Activated CD8-positive, alpha-beta memory T cell treated with anti-CD3 and anti-CD28 coated beads for 4 hours (primary cell): ENCODE measurements at places on chromosomes 5 and 9.

GRCh38 chr5:94316916-94317838, 301.2 kb downstream of the KIAA0825 start:
- DNase-seq, result no peak

DNA sequence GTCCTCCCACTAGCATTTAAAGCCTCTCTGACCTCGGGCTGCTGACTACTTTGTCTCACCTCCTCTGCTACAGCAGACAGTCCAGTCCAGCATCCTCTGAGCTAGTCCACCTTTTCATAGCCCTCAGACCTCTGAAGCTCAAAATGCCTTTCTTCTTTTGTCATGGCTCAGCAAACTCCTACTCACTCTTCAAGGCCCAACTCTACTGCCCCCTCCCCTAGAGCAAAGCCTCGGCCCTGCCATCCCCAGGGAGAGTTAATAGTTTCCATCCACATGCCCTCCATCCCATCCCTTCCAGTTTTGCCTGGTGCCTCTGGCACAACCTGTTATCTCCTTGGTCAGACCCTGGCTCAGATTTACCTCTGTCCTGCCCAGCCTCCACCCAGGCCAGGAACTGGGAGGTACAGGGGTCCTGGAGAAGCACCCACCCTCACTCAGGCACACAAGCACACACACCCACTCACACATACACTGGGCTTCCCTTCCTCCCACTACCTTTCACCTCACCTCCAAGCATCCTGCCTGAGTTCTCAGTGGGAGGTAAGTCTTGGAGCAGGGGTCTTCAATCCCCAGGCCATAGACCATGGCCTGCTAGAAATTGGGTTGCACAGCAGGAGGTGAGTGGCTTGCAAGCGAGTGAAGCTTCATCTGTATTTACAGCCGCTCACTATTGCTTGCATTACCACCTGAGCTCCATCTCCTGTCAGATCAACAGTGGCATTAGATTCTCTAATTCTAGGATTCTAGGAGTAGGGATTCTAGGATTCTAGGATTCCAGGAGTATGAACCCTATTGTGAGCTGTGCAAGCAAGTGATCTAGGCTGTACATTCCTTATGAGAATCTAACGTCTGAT, 18.1 kb downstream of the PDLIM4 start:
- no peak for DNase-seq

DNA sequence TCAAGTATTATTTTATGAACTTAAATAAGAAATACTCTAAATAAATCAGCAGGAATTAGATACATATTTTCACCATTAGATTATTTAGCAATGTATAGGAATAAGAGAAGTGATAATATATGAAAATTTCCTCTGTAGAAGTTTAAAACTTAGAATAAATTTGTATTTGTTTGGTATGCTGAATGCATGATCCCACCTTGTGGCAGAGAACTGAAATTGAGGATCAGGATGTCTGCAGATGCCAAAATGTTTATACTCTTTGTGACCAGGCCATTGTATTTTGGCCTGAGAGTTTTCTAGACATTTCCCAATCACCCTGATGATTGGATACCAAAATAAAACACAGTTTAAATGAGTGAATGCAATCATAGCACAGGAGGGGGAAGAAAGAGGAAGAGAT, 6.3 kb downstream of the TYRP1 start:
- DNase-seq, result no peak

DNA sequence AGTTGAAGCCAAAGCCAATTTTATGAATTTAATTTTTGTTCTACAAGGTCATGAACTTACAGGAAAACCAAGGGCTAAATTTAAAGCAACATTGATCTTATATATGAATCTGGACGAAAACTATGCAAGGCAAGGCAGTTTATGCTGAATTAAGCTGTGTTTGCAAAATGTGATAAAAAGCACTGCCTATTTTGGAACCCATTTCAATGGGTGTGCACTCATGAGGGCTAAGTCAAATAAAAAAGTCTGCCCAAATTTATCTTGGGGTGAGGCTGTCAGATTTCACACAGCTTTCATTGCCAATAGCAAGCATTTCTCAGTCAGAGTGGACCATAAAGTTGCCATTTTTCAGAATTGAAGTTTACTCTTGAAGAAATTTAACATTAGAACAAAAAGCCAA, 199.9 kb downstream of the LURAP1L start:
- DNase-seq, result no peak

DNA sequence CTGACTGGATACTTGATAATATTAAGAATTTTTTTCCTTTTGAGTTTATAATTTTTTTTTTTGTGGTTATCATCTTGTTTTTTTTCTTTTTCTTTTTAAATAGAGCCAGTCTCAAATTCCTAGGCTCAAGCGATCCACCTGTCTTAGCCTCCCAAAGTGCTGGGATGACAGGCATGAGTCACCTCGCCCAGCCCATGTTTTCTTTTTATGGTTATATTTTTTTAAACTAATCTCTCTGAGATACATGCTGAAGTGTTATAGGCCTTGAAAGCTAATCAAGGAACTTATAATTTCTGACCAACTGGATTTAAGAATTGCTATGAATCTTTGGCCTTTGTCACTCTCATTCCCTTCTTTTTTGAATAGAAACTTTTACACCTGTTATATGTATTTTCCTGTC, 6.8 kb upstream of the AMACR start:
- DNase-seq, result no peak

DNA sequence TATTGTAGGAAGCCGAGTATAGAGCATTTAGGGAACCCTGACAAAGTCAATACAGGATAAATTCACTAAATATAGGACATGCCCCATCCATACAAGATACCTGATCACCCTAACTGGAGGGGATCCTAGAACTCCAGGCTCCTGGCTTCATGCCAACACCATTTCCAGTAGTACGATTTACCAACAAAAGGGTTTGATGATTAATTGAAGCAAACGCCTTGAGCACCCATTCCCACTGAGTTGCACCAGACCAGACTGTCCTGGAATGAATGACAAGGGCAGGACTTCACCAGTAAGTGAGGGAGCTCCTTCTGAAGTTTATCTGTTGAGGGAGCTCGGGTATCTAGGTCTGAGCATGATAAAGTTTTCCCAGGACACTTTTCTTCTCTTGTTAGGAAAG, 327.2 kb upstream of the MSX2 start:
- no peak for DNase-seq

DNA sequence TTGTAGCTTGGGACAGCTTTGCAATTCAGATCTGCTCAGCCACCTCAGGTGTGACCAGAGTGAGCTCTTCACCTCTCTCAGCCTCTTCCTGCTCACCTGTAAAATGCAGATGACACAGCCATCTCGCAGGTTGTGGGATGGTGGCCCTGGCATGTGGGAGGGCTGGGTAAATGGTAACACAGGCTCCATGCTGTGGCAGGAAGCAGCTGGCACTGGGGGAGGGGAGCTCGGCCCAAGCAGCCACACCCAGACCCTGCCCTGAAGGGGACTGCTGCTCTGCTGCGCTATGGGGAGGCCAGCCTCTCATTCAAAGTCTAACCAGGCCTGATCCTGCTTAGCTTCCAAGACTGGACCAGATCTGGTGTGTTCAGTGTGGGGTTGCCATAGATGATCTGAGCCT, 24.1 kb downstream of the PHF2 start:
- DNase-seq, result no peak

- DNase-seq, result no peak
Observed at GRCh38 chr9:95528908-95529502, 12.2 kb upstream of the PTCH1 start.

DNA sequence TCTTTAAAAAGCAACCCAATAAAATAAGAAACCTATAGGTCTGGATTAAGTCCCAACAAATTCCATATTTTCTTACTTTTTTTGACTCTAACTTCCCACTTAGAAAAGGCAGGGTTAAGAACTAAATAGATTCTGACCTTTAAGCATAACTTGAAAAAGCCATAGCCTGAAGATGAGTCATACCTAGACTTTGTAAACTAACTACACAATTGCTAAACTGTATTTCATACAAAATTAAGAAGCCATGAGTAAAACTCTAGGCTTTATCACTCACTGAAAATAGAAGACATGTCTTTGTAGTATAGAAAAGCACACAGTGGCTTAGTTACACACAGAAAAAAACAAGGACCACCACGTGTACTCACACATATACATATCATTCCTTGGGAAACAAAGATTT, 51.5 kb downstream of the MLLT3 start:
- no peak for DNase-seq

GRCh38 chr5:65482736-65483545, 1.2 kb upstream of the ADAMTS6 start:
- DNase-seq, result no peak

- DNase-seq, result no peak
Observed at GRCh38 chr9:32456564-32456963, 69.4 kb downstream of the RIGI start.

- no peak for DNase-seq
Observed at GRCh38 chr5:72314571-72315172, 5.4 kb downstream of the MRPS27 start.
